ENCODE measurements at places on chromosomes 7 and 10.

DNA sequence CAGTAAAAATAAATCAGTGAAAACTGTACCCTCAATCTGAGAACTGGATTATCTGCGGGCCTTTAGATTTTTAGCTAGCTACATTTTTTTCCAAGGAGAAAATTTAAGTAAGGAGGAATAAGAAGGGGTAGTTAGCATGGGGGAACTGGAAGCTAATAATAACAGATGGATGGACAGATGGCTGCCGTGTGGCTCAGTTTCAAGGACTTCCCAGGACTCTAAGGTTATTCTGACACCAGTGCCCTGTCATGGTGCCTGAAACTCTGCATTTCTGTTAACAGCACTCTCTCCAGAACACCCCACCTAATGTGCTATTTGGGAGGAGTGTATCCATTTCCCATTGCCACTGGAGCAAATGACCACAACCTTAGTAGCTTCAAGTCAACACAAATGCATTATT is 75.7 kb upstream of the PDE1C start:
- DNase-seq: no peak

DNA sequence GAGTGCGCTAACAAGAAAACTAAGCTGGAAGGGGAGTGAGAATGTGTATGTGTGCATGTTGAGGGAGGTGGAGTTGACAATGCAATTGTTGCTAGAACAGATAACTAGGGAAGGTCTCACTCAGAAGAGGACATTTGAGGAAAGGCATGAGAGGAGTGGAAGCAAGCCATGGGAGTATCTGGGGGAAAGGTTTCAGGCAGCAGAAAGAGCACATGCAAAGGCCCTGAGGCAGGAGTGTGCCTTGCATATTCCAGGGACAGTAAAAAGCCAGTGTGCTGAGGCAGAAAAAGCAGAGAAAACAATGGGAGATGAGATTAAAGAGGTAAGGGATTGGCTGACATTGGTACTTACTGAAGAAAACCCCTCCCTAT is 149.6 kb upstream of the ADO start:
- DNase-seq: no peak

DNA sequence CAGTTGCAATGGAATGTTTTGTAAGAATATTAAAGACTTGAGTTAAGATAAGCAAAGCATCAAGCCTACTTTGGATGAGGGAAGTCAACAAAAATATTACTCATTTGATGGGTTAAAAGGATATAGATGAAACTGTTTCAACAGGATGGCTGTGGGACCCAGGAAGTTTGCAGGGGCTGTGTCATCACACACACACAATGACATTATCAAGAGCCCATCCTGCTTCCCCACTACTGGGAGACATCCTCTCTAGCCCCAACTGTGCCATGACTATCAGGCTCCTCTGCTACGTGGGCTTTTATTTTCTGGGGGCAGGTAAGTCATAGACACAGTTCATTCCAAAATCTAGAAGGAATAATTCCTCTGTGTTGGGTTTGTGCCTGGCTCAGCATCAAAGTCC is 78.8 kb upstream of the PRSS1 start:
- DNase-seq: no peak

DNA sequence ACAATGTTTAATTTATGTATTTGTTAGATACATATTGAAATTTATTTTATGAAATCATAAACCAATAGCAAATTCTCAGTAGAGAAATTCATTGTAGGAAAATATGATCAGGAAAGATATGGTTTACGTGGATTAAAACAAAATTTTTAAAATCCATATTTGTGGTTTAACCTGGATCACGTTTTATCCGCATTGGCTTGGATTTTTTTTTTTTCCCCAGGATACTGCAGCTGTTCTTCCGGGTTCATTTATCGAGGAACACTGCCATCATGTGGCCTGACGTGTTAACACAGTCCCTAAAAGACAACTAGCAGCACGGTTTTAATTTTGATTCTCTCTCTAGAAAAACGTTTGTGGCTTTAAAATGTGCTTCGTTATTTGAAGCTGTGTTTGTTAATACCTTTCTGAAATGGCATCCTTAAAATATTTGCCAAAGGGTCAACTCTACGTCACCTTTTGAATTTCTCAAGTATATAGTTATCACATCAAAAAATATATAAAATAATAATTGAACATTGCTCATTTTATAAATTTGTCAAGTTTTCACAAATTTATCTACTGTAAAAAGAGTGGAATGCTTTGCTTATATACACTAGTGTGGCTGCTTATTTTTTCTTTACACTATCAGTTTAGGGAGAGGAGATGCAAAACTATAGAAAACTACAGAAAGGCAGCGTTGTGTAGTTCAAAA is 8.7 kb upstream of the ASB4 start:
- DNase-seq: peak; percentile 23

- DNase-seq: no peak
Measured at GRCh38 chr10:4512671-4513240, 313.3 kb upstream of the AKR1E2 start.

- DNase-seq: no peak
Measured at GRCh38 chr10:121168545-121169216, 317.5 kb downstream of the WDR11 start.

DNA sequence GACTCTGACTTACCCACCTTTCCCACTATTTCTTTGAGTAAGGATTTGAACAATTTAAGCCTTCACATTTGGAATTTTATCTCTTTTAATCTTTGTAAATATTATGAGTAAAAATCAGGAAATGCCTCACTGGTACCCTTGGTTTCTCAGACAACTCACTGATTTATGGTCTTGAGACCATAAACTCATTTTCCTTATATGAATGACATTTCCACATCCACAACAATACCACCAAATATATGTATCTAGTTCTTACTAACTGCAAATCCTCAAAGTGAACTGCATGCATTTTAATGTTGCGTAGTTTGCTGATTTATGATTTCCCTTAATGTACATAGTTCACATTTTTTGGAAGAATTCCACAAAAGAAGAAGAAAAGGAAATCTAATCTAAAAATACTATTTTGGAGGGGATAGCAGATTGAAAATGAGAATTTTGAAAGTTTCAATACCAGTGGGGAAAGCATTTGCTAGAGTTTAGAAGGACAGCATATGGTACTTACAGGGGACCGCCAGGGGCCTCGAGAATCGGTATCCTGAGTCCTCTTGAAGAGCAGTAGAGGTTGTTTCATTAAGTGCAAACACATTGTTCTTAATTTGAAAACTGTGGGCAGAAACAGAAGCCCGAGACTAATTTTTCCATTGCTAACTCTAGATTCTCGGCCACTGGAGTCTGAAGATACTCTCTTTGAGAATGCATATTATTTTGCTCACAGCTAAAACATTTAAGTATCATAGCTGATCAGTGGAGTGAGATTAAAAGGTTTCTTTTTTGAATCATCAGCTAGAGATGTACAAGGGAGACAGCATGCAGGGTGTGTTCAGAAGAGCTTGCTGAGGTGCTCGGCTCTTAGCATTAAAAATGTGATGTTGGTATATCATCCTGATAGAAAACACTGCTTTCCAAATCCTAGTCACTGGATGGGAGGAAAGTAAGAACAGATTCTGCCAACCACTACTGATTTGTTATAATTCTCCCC is 964.0 kb downstream of the GATA3 start:
- DNase-seq: no peak

DNA sequence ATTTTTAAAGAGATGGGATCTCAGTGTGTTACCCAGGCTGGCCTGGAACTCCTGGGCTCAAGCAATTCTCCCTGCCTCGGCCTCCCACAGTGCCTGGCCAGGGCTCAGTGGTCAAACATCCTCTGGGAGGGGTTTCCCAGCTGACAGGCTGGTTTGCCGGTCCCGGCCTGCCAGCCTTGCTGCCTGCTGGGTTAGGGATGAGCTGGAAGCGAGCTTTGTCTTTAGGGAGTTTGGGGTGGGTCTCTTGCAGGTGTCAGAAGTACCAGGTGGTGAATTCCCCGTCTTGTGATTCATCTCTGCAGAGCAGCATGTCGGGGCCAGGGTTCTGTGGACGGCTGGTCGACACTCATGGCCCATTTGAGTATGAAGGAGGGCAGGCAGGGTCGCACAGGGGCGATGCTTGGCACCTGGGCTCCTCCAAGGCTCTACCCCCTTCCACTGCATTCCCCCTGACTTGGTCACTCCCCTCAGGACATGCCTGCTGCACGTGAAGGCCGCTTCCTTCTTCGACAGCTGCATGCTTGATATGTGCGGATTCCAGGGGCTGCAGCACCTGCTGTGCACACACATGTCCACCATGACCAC is 30.3 kb downstream of the ZAN start:
- no peak for DNase-seq

DNA sequence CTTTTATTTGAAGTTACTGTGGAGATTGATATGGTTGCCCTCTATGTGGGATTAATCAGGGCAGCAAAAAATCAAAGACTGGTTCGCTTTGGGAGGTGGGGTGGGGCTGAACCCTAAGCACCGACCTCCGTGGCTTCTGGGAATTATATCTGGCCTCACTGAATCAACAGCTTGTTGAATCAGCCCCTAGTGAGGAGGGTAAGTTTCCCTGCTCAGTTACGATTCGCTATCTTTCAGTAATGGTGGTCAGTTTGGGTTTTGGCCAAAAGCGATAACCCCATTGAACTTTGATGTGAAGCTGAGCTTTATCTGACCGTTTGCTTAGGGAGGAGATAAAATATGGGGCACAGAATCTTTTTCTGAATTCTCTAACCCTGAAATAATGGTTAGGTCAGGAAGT is 16.6 kb upstream of the ARPC1A start:
- DNase-seq: no peak

GRCh38 chr7:15643000-15643705 is 43.3 kb downstream of the MEOX2 start:
- DNase-seq: no peak

GRCh38 chr7:129497156-129497555 is 5.2 kb upstream of the SMKR1 start:
- no peak for DNase-seq

GRCh38 chr10:14548474-14548873 is 217.8 kb upstream of the FRMD4A start:
- DNase-seq: no peak

DNA sequence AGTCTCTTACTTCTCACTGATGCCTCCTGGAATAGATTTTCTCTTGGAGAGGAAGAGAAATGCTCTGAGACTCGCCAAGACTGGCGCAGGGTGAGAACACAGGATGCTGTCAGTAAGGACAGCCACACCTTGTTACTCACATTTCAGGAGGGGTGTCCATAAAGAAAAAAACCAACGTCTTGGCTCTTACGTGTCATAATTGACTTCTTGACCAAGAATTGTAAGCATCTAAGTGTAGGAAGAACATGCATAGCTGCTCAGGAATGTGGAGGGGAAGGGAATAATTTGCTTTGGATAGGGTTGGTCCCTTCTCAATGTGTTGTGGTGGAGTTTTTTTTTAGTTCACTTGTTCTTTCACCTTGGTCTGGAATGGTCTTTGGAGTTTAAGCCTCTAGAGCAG is 43.8 kb upstream of the ZNF438 start:
- DNase-seq: no peak

GRCh38 chr10:105585753-105586152 is 944.7 kb downstream of the SORCS3 start:
- DNase-seq: no peak

- DNase-seq: no peak
Measured at GRCh38 chr7:16929146-16929762, 47.5 kb upstream of the AGR3 start.

DNA sequence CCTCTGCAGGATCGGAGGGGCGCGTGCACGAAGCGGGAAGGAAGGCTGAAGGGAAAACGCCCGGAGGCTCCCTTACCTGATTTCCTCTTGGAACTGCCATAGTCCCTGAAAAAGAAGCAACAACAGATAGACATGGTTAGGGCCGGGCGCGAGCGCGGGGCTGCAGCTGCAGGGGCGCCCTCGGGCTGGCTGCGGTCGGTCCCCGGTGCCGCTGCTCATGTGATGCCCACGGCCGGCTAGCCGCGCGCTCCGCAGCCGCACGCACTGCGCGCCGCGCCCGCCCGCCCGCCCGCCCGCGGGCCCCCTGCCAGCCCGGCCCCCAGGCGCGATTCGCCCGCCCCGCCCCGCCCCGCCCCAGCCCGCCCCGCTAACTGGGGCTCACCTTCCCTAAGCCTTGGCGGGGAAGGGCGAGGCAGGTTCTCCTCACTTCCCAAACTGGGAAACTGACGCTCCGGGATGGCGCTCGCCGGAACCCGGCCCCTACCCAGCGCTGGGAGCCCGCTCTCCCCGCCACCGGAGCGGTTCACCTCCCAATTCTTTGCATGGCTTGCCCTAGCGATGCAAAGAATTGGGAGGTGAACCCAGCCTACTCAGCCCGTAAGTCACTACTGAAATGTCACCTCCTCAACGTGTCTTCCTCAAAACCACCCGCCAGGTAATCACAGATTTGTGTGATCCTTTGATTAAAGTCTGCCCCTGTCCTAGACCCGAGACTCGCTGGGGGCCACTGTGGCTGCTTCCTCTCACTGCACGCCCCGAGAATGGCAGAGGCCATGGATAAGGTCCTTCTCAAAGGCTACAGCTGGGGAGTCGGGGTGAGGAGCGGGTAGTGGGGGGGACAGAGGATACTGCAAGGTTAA is 162.2 kb downstream of the SH3PXD2A start:
- peak; percentile 62 for DNase-seq

DNA sequence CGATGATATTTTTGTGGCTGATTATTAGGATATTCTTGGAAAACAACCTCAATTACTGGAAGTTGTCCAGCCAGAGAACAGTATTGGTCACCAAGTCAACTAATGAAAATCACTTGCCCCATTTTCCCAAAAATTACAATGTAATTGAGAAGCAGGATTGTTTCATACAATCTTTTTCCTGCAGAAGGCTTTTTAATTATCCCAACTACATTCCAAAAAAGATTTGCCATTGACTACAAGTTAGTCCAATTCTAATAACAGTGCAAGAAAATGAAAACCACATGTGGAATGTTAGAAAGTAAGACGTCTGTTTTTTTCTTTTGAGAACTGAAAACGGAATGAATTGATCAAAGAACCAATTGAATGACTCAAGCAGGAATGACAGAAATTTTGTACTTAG is 1195.8 kb downstream of the SORCS1 start:
- no peak for DNase-seq

DNA sequence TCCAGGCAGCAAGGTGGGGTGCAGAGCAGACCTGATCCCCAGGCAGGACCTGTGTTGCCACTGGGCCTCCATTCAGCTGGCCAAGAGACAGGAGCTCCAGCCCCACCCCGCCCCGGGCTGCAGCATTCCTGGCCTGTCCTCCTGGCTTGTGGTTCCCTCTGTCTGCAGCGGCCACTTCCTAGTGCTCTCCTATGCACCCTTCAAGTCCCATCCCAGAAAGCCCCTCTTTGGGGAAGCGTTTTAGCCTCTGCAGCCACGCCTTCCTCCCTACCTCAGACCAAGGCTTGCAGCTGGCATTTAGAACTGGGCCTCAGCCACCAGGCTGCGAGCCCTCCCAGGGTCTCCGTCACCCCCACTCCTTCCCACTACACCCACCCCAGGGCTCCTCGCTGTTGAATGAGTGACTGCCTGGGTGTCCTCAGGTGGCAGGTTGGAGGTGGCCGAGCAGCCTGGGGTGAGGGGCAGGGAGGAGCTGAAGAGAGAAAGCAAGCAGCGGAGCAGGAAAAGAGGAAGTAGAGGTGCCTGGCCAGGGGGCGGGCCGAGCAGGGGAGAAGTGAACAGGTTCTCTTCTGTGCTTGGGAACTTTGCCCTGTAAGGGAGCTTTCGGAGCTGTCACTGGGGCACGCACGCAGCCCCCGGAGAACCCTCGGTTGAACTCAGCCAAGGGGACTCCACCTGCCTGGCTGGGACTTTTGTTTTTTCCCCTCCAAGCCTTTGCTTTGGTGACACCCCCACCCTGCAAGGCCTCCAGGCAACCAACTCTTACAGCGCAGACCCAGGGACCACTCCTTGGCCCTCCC is 109.1 kb upstream of the TNRC18 start:
- no peak for DNase-seq

GRCh38 chr10:133194151-133194550 is 34.1 kb downstream of the KNDC1 start:
- peak; percentile 24 for DNase-seq

All from dorsolateral prefrontal cortex (tissue), 122 donors.